CD4-positive, alpha-beta T cell treated with Interleukin-17A for 1 hour (primary cell): ENCODE measurements at places on chromosomes 6 and 20.

GRCh38 chr6:56890683-56891429, 64.1 kb upstream of the BEND6 start:
- no peak for DNase-seq

- DNase-seq, result no peak
These were observed 38.8 kb downstream of the SESN1 start for GRCh38 chr6:109055771-109056235.

- peak; percentile 72 for DNase-seq
These were observed 69.6 kb downstream of the SSR1 start for GRCh38 chr6:7243179-7243981.

GRCh38 chr20:56628873-56629463, at the start of gene TFAP2C:
Gene TFAP2C (plus strand): TSS chr20:56629306. CDS start chr20:56629545, 239 bp downstream.
- DNase-seq, result no peak

- peak; percentile 34 for DNase-seq
These were observed 168.9 kb upstream of the CENPW start for GRCh38 chr6:126170978-126171382.

DNA sequence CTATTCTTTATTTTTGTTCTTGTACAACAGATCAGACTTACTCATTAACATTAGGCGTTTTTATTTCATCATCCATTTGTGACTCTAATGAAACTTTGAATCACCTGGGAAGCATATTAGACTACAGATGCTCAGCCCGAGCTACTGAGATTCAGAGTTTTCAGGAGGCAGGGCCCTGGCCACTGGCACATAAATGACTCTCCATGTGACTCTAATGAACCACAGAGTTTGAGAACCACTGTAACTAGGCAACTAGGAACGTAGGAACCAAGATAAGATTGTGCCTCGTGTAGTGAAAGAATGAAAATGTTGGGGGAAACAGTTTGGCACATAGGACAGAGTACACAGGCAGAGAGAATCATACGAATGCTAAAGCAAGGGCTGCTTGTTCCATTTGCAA, 405.9 kb upstream of the BTBD3 start:
- DNase-seq, result no peak

- no peak for DNase-seq
These were observed 76.8 kb downstream of the MAP3K4 start for GRCh38 chr6:161068321-161068741.

- DNase-seq, result no peak
These were observed 120.0 kb downstream of the FOXC1 start for GRCh38 chr6:1729750-1730140.

DNA sequence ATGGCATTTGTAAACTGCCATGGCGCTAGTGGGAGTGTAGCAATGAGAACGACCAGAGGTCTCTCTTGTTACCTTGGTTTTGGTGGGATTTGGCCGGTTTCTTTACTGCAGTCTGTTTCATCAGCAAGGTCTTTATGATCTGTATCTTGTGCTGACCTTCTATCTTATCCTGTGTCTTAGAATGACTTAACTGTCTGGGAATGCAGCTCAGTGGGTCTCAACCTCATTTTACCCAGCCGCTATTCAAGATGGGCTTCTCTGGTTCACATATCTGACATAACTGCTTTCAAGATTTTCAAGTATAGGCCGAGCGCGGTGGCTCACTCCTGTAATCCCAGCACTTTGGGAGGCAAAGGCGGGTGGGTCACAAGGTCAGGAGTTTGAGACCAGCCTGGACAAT, 1.9 kb upstream of the SFT2D1 start:
- DNase-seq, result no peak

DNA sequence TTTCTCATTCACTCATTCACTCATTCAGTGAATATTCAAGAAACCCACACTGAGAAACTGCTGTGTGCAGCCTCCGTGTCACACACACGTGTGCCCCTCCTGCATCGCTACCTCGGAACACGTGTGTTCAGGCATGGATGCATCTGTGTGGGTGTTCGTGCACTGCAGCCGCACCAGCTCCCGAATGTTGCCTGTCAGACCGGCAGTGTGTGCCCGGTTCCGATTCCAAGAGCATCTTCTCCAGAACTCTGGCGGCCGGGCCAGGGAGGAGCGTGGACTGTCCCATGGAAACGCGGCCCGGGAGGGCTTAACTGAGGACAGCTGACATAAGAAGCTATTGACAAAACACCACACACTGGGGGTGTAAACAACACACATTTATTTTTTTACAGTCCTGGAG, 216.0 kb downstream of the DLL1 start:
- DNase-seq, result no peak

- DNase-seq, result no peak
These were observed 1.1 kb upstream of the SAPCD1 start for GRCh38 chr6:31761343-31761742.

- no peak for DNase-seq
These were observed 26.8 kb upstream of the MMP24 start for GRCh38 chr20:35199740-35200139.

DNA sequence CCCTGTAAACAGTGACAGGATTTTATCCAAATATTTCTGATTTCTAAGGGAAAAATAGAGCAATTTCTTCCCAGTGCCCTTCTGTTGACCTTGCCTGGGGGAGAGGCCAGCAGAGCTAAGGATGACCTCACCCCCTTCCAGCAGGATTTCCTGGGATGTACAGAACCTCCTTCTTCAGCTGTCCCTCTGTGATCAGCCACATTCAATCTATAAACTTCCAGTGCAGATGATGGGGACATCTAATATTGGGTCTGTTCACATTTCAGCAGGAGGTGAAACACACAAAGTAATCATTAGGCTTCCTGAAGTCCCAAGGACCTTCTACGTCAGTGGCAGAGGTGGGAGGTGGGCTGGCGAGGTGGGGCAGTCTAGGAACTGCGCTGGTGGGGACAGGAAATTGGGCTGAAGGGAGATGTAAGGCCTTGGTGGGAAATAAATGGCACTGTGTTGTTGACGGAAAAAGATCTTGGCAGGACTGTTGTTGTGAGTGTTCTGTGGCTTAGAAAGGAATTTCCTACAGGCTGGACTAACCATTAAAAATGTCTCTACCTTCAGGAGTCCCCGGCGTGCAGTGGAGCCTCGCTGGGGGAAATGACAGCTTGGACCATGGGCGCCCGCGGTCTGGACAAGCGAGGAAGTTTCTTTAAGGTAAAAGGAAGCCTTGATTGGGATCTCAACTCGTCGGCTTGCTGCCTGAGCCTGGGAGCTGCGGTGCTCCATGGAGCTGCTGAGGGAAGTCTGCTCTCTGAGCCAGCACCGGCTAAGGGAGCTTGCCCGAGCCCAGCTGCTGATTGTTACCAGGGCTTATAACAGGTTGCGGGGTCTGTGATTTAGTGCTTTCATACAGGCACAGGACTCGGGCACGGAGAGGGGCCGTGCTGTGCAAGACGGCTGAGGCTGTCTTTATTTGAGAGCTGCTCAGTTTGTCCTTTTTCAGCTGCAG, 127.9 kb upstream of the NAA20 start:
- DNase-seq, result no peak

DNA sequence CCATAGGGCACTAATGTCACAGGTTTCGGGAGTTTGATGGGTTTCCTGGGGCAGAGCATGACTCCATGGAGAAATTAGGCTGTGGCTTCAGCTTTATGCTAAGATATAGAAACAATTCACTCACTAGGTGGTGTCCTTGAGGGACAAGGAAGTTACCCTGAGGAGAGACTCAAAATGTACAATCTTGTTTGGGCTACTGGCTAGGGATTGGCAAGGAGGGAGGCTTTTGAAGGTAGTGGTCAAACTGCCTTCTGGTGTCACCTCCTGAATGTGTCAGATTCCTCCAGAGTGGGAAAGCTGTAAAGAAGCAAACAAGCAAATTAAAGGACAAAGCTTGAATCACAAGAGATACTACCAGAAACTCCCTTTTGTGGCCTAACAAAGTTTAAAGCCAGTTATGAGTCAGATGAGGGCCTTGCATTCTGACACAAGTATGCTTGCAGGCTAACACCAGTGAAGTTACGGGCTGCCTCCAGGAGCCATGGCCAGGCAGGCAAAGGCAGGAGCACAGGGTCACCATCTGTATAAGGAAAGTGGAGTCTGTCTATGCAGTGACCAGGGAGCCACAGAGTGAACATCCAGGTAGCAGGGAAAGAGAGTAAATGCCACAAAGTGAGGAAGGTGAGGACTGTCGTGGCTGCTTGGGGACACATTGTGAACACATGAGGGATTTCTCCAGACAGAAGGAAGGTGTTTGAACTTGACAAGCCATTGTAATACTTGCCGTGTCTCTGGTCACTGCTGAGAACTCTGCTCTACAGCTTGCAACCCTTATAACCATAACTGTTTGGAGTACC, 107.7 kb upstream of the DTNBP1 start:
- DNase-seq, result no peak

GRCh38 chr20:49633643-49634042, 65.7 kb upstream of the PTGIS start:
- no peak for DNase-seq

- no peak for DNase-seq
These were observed 139.0 kb downstream of the IMPG1 start for GRCh38 chr6:75933387-75933975.

DNA sequence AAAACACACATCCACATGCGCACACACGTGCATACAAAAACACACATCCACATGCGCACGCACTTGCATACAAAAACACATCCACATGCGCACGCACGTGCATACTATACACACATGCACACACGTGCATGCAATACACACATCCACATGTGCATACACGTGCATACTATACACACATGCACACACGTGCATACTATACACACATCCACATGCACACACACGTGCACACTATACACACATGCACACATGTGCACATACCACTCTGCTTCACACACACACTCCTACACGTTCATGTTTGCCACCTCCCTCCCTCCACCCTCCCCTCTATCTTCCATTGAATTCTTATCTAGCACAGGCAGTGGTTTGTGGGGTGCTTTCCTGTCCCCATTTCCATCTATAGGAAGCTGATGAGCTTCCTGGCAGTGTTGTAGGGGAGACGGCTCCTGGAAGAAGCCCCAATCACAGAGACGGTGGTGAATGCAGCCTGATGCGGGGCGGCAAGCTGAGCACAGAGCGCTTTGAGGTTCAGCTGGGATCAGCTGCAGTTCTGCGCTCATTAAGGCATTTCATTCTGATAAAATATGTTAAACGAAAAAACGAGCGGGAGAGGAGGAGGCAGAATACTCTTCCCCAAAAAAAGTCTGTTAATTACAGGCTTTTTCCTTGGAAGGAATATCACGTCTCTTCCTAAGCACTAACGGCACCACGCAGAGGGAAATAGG, 287.7 kb downstream of the TAF4 start:
- no peak for DNase-seq

- no peak for DNase-seq
These were observed 46.2 kb downstream of the TTI1 start for GRCh38 chr20:37986873-37987601.

DNA sequence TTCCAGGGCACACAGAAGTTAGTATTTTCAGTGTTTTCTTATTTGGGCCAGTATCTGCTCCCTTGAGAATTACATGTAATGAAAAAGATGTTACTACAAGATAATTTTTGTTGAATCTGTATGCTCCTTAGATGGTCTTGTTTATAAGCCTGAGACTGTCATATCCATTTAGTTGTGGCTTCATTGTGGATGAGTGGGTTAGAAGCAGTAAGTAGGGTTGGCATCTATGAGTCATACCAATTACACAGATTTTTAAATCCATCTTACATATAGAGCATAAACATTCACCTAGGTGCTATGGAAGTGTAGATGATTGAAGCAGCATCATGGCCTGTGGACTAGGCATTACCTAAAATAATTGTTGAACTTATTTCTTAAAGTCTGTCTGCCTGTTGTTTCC, 13.5 kb upstream of the BAG2 start:
- no peak for DNase-seq

DNA sequence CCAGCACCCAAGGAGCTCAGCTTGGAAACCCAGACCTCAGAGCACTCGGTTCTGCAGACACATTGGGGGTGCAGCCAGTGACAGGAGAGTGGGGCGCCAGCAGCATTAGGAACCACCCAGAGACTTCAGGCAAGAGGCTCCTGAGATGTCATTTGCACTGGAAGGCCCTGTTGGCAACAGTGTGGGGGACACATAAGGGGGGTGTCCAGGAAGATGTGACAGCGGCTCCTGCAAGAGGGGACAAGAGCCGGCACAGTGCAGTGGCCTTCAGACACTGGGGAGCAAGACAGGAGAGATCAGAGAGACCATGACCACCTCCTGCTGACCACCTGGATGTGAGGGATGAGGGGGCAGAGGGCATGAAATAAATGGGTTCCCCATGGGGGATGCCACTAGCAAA, 207.1 kb upstream of the SNX9 start:
- DNase-seq, result no peak

DNA sequence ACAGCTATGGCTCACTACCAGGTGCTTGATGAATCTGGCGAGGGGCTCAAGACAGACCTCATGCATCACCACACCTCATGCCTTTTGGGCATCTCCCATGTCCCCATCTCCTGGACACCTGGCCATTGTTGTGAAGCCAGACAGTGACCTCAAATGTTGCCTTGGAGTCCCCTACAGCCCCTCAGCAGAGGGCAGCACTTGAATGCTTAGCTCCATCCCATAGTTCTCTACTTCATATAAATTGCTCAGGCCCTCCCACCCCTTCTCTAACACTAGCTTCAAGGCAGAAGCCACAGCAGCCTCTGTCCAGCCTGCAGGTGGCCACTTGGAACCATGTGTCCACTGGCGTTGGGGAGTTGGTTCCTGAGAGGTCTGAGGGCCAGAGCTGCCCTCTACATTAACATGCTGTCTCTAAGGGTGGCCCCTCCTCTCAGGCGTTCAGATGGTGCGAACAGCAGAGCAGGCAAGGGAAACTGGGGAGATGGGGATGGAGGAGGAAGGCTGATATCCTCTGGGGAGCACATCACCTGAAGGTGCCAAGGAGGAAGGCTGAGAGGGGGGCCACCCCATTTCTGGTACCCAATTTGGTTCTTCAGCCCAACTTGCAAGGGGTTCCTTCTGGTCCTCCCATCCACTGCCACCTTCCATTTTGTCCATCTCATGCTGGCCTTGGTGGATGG, 31.3 kb downstream of the MOCS1 start:
- no peak for DNase-seq

DNA sequence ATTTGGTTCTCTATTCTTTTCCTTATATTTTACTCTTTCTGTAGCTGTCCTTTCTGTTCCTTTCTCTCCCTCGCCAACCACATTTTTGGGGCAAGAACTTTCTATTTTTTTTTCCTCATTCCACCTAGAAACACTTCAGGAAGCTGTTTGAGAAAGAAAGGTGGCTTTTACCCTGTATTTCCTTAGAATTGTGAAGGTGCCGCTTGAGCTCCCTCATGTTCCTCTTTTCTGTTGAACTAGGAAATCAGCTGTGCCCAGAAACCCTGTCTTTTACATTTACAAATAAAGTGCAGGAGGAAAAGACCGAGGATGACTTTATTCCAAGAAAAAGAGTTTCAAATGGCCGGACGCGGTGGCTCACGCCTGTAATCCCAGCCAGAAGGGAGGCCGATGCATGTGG, 38.2 kb downstream of the OR2B2 start:
- no peak for DNase-seq

DNA sequence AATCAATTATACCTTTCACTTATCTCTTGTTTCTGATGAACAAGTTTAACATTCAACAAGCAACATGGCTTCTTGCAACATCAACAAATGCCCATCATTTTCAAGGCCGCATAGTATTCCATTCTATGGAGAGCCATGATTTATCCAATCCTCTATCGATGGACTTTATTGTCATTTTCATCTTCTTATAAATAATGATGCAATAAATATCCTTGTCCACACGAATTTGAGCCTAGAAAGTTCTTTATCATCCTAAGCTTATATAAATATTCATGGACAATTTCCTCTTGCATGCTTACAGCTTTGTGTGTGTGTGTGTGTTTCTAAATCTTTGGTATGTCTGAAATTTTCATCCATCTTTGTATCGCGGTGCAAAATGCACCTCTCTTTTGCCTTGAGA, 29.1 kb downstream of the TOX2 start:
- no peak for DNase-seq

GRCh38 chr20:4046311-4046924, 31.1 kb upstream of the RNF24 start:
- no peak for DNase-seq
